Motor neuron (in vitro differentiated cells): ENCODE measurements at places on chromosomes 3 and 15. TPM values are rescaled to one million over a fixed set of nuclear protein-coding genes. Genes with fewer than 3 reads are reported as not detected.

DNA sequence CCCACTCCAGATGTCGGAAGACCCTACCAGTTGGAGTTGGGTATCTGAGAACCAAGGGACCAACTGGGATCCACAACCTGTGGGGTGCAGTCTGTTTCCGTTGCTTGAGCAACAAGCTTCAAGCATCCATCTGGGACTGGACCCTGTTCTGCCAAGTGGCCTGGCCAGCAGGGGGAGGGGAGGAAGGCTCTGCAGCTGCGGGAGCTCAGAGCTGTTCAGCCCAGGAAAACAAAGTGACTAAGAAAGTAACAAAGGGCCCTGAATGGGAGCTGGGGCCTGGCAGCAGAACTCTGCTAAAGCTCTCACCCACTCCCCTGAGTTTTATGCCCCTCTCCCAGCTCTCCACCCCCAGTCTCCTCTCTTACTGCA, 2.7 kb downstream of the TYRO3 start:
- ATAC-seq: no peak

Gene SAMMSON
- 0.81 TPM in 1 of 2 replicates, not detected in the other for total RNA-seq

DNA sequence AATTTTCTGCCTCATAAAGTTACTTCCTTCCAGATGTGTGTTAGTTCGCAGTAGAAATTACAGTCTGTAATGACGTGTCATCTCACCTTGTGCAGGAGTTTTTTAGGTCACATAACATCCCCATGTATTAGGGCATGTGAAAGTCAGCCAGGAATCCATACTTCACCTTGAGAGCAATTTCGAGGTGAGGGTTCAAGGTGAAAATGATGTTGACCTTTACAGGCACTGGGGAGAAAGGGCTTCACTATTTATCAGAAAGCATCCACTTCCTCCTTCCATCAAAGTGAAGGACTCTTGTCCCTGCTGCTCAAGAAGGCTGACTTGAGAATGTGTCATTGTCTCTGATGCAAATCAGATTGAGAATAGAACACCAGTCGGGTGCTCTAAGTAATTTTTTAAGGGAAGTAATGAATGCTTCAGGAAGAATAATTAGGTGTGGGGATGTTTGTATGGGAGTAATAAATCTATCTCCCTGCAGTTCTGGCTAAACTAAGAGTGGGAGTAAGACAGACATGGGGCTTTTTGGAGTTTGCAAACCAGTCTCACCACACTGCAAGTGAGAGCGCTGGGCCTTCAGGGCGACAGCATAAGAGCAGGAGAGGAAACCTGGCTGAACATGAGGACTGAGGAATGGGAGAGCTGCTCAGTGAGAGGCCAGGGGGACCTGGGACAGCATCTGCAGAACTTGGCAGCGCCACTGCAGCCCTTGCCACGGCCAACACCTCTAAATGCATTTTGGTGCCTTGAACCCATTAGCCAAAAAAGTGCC, 85.9 kb upstream of the IL12A start:
- ATAC-seq: no peak

GRCh38 chr3:115704661-115705338, 81.5 kb downstream of the GAP43 start:
- no peak for ATAC-seq

DNA sequence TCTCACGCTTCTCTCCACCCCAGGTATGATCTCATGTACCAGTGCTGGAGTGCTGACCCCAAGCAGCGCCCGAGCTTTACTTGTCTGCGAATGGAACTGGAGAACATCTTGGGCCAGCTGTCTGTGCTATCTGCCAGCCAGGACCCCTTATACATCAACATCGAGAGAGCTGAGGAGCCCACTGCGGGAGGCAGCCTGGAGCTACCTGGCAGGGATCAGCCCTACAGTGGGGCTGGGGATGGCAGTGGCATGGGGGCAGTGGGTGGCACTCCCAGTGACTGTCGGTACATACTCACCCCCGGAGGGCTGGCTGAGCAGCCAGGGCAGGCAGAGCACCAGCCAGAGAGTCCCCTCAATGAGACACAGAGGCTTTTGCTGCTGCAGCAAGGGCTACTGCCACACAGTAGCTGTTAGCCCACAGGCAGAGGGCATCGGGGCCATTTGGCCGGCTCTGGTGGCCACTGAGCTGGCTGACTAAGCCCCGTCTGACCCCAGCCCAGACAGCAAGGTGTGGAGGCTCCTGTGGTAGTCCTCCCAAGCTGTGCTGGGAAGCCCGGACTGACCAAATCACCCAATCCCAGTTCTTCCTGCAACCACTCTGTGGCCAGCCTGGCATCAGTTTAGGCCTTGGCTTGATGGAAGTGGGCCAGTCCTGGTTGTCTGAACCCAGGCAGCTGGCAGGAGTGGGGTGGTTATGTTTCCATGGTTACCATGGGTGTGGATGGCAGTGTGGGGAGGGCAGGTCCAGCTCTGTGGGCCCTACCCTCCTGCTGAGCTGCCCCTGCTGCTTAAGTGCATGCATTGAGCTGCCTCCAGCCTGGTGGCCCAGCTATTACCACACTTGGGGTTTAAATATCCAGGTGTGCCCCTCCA, 19.1 kb downstream of the TYRO3 start:
- ATAC-seq: peak; percentile 56

GRCh38 chr3:99712291-99712954, 74.0 kb downstream of the COL8A1 start:
- no peak for ATAC-seq
